ENCODE measurements at places on chromosomes 4 and X.

GRCh38 chrX:110384490-110384889 lies 25.8 kb downstream of the RTL9 start:
- no peak for DNase-seq

- DNase-seq, result no peak
Measured at GRCh38 chr4:13535708-13536361, 8.5 kb downstream of the NKX3-2 start.

DNA sequence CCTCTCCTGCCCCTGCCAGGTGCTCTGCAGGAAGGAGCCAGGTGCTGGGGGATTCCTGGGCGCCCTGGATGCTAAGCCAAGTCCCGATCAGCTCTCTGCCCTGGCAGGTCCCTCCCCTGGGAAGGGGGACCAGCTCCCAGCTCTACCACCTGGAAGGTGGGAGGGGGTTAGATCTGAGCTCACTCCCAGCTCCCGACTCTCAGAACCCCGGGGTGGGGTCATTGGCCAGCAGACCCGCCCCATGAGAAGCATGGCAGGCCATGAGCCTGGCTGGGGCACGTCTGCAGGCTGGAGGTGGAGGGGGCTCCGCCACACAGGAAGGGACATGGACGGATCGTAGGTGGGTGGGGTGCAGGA lies 83.4 kb upstream of the NKX1-1 start:
- no peak for DNase-seq

- DNase-seq, result no peak
Measured at GRCh38 chrX:13377550-13377934, 57.7 kb upstream of the ATXN3L start.

DNA sequence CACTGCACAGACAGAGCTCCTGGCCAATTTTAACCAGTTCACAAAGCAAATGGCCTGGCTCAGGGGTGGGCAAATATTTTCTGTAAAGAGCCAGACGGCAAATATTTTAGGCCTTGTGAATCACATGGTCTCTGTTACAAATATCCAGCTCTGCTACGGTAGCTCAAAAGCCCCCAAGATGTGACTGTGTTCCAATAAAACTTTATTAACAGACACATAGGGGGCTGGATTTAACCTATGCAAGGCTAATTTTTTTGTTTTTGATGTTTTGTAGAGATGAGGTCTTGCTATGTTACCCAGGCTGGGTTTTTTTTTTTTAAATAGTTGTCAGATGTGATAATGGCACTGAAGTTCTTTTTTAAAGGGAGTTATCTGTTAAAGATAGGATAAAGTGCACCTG lies 65.4 kb downstream of the PRKX start:
- DNase-seq, result no peak

DNA sequence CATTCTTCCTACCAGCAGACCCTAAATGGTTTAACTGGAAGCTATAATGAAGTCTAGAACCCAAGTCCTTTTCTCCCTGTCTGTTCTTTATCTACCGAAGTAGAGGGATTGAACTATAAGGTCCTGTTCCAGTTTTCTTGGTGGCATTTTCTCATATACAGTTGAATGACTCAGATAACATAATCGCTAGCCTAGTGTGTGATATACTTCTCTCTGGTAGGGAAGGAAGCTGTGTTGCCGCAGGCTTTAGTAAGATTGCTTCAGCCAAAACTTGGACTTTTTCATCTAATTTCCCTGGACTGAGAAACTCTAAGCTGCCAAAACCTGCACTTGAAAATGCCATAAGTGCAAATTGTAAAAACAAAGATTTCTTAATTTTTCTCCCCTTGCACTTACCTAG lies 123.4 kb downstream of the NWD2 start:
- DNase-seq, result no peak

DNA sequence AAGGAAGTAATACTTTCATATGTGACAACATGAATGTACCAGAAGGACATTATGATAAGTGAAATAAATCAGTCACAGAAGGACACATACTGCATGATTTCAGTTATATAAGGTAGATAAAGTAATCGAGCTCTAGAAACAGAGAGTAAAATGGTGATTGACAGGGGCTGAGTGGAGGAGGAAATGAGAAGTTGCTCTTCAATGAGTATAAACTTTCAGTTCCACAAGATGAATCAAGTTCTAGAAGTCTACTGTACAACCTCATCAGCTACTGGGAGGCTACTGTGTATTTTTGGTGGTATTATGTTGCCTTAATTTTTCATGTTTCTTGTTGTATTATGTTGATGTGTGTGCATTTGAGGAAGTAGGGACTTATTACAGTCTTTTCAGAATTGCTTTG lies 270.9 kb upstream of the GRIA3 start:
- DNase-seq, result no peak

DNA sequence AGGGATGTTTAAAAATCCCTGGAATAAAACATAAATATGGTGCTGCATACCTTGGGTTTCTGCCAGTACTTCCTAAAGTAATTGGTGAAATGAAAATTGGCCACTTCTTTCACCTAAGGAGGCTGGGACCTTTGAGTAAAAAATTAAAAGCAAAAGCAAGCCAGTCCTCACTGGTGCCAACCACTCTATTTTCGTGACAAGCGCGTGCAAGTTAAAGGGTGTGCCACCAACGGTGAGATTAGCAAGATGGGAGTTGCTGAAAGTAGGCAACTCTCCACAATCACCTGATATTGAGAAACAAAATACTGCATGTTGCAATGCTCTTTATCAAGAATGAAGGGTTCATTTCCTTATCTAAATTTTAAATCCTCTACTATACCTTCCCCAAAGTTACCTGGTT lies 19.7 kb upstream of the RTL9 start:
- DNase-seq, result no peak

- DNase-seq, result peak; percentile 19
Measured at GRCh38 chrX:120358737-120359456, 3.0 kb upstream of the ATP1B4 start.

- no peak for DNase-seq
Measured at GRCh38 chrX:2715066-2715600, 24.0 kb downstream of the CD99 start.

GRCh38 chr4:158410272-158410671 lies 111.4 kb upstream of the RXFP1 start:
- DNase-seq, result no peak

- DNase-seq, result no peak
Measured at GRCh38 chr4:147773261-147774184, 41.6 kb downstream of the ARHGAP10 start.

DNA sequence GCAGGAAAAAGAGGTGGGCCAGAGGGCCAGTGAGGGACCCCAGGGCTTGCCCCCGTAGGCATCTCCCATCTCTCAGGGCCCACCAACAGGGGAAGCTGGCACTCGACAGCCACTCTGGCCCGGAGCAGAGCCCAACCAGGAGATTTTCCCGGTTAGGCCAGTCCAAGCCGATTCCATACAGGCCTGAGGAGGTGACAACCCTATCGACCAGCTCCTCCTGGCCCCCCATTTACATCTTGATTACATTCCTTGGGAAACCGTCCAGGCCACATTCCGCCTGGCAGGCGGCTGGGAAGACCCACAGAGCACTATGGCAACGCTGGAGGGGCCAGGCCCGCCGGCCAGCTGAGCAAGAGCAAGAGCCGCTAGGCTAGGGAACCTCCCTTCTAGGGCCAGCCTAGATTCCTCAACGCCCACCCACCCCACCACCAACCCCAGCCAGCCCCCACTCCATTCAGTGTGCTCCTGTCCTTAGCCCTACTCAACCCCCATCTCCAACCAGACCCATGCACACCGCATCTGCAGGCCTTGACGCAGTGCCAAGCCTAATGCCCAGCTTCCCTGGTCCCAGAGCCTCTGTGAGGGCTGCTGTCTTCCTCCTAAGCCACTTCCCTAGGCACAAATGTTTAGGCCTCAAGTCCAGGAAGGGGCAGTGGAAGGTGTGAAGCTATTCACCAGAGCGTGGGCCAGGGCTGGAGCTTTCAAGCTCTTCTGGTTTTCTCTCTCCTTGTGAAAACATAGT lies 161.2 kb downstream of the EFNB1 start:
- DNase-seq, result no peak

GRCh38 chr4:2321279-2322196 lies 59.6 kb upstream of the MXD4 start:
- no peak for DNase-seq

- no peak for DNase-seq
Measured at GRCh38 chrX:17299206-17299605, 75.8 kb upstream of the NHS start.

- DNase-seq, result peak; percentile 32
Measured at GRCh38 chrX:149512225-149512885, 7.2 kb upstream of the IDS start.

DNA sequence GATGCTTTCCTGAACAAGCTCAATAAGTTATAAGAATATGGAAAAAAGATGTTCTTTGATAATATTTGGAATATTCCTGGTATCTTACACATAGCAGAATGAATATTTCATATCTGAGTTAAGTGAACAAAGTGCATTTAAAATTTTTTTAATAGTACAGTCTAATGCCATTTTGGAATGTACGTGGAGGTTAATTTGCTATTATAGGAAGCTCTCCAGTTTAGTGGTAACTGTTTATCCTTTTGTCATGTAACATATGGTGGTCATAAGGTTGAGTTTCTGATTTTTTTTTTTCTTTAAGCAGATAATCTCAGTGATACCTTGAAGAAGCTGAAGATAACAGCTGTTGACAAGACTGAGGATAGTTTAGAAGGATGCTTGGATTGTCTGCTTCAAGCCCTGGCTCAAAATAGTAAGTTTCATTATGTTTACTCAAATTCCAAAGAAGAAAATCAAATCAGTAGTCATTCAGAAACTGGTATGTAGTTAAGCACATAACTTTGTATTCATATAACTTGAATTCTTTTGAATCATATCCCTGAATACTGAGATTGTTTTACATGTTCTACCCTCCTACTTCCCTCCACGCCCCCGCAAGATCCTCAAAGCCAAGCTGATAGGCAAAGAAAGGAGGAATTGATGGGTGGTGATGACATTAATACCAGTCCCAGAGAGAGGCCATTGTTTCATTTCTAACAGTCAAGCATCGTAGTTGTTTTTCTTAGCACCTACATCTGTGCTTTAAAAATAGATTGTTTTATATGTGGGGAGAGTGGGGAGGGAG lies 32.1 kb downstream of the RAP1GDS1 start:
- no peak for DNase-seq

GRCh38 chr4:130478406-130478805 lies 1382.5 kb downstream of the C4orf33 start:
- no peak for DNase-seq

DNA sequence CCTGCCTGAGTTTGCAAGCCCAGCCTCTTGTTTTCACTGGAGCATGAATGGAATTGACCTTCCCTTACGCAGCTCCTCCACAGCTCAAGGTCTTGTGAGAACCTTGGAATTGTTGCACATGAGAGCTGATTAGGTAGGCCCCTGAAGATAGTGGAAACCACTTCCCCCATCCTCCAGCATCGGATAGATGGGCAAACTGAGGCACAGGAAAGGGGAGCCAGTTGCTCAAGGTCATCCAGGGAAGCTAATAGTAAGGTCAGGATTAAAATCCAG lies 27.2 kb downstream of the PJA1 start:
- no peak for DNase-seq

DNA sequence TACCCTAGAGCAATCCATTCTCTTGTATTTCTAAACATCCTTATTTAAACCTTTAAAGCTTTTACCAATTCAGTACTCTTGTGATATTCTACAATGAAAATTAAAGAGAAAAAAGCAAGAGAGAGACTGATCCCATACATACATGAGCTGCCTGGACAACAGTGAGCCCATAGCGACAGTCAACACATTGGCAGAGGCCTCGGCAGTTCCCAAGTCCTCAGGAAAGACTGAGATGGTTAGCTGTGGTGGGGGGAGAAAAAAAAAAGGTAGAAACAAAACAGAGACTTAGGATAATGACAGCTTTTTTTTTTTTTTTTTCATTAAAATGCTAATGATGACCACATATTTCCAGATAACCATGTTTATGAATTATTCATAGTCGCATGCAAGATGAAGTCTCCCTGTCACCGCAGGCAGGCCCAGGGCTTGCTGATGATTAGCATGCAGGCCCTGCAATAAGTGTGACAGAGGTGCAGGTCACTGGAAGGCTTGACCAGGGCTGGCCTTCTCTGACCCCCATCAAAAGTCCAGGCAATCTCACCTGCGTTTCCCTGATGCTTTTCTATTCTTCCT lies 148.8 kb downstream of the APBB2 start:
- no peak for DNase-seq

DNA sequence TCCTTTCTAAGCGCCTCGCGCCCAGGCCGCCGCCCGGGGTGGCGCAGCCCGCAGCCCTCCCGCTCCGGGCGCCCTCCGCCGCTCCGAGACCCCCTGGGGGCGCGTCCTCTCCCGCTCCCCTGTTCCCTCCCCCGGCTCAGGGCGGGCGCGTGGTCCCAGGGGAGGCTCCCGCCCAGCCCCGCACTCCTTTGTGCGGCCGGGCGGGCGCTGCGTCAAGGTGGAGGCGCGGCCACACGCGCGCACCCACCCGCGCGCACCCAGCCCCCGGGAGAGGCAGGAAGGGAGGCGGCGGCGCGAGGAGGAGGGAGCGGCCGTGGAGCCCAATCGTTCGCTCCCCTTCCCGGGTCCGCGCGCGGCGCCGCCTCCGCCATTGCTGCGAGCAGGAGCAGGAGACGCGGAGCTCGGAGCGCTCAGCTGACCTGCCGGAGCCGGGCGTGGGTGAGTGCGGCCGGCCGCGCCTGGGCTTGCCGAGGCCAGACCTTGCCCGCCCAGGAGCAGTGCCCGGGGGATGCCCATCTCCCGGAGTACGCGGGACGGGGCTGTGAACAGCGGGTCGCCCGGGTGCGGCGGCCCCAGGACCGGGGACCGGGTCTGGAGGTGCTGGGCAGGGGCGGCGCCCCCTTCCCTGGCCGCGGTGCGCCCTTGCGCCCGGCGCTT lies at the start of gene NSG1:
Gene NSG1 (plus strand): TSS at position 367 of the 657 bp plus-strand sequence. CDS start 528 bp downstream, outside the sequence.
- DNase-seq, result peak; percentile 14

DNA sequence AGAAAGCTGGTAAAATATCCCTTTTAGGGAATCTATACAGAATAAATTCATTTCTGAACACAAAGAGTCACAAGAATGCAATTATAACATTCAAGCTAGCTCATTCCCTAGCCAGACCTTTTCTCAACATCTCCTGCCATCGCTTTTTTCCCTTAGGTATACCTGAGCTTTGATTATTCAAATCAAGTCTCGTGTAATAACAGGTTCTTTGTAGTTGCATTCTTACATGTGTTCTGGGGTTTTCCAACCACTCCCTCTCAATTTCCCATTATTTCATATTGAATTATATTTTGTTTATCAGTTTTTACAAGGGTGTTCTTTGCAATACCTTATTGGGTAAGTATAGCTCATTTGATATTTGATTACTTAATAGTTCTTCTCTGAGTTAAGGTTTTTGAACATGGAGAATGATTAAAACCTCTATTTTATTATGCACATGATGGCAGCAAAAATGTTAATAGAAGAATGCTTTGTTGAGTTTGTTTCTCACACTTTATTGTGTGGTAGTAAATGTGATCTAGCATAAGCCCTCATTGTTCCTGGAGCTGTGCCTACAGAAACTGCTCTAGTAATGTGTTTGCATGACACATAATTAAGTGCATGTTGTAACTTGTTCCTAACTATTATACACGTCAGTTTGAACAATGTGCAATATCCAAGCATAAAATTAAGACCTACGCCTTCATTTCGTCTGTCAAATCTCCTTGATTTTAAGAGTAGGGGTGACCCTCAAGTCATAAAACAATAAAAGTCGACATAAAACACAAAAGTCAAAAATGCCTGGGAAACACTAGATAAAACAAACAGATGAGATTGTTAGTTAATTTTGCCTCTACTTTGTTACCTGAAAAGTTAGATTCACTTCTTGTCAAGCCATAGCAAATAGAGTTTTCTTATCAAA lies 124.0 kb upstream of the POF1B start:
- DNase-seq, result no peak
